Caco-2 (cell line): ENCODE measurements at places on chromosomes 13 and 19.

DNA sequence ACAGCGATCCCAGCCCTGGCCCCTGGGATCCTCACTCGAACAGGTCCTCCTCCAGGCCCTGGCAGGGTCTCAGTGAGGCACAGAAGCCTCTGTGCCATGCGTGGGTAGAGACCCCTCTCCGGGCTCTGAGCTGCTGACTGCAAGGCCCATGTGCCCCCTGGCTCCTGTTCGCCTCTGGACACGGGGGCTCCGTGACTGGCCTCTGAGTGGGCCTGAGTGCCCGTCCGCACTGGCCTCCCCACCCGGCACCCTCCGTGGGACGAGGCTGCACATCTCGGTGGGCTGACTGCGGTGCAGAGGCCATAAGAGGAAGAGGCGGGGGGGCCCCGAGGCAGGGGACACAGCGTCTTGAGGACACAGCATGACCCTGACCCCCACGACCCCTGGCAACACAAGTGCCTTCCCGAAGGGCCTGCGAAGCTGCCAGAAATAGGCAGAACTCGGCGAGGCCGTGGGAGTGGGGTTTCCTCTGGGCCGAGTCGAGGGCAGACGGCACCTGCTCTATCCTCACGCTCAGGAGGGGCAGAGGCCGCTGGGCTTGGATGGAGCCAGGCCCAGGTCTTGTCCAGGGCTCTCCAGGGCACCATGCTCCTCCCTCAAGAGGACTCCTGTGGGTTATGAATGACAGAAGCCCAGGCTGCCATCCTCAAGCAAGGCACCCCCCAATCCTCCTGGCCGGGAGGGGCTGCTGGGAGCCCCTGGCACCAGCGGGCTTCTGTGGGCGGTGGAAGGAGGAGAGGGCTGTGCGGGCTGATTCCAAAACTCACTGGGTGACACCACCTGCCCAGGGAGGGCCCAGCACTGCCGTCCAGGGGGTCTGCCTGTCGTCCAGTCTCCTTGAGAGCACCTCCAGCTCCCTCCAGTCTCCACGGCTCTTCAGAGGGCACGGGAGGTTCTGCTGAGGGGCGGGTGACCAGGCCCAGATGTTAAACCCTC, 52.6 kb downstream of the RASA3 start:
- H3K4me3 ChIP-seq = no peak overlapping the region
- H3K4me1 ChIP-seq = no peaks in the 10 kb centered on the region
- peak; percentile 32 for DNase-seq
- H3K27me3 ChIP-seq = no peaks in the 10 kb centered on the region
- no peak overlapping the region for H3K27ac ChIP-seq

DNA sequence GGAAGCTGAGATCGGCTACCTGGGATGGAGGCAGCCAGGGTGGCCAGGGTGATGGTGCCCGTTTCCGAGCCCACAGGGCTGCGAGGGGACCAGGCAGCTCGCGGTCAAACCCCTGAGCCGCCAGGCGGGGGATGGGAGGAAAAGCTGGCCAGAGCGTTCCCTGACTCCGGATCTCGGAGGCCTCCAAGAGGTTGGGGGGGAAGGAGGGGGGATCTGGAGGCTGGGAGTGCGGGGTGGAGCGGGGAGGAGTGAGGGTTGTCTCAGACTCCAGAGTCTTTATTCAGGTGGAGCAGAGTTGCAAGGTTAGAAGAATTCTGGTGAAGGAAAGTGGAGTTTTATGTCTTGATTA, 1.1 kb downstream of the CACNG7 start:
- no peak overlapping the region for H3K4me3 ChIP-seq
- no peaks in the 10 kb centered on the region for H3K4me1 ChIP-seq
- no peak for DNase-seq
- no peaks in the 10 kb centered on the region for H3K36me3 ChIP-seq
- no peak overlapping the region for H3K27ac ChIP-seq

DNA sequence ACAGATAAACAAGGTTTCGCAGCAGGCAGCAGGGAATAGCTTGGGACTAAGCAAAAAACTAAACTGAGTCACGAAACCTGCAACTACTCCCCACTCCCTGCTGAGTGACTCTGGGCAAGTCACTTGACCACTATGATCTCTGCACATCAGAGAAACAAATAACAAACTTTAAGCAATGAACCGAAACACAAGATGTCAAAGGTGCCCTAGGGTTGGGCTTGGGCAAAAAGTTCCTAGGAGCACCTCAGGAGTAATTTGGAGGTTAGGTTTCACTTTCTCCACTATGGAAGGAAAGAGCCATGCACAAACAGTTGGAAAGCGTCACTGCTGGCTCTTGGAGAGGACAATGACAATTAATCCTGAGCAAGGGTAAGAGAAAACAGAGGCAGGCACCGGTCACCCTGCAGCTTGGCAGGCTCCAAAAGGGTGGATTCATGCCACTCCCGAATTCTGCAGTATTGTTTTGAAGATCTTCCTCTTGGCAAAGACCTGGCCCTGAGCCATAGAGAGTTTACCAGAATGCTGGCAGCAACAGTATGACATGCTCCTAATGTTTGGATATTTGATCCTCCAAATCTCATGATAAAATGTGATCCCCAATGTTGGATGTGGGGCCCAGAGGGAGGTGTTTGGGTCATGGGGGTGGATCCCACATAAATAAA, 60.3 kb downstream of the CRYL1 start:
- no peak for DNase-seq
- H3K27ac ChIP-seq = no peak overlapping the region
- H3K4me1 ChIP-seq = no peaks in the 10 kb centered on the region
- H3K27me3 ChIP-seq = no peaks in the 10 kb centered on the region
- no peaks in the 10 kb centered on the region for H3K36me3 ChIP-seq

- DNase-seq = peak; percentile 57
- no peak overlapping the region for H3K27ac ChIP-seq
- no peak overlapping the region for H3K4me3 ChIP-seq
- no peaks in the 10 kb centered on the region for H3K27me3 ChIP-seq
- H3K4me1 ChIP-seq = no peaks in the 10 kb centered on the region
Measured at GRCh38 chr19:16886305-16886880, 2.4 kb upstream of the F2RL3 start.

GRCh38 chr13:80870186-80870585, 529.3 kb upstream of the SPRY2 start:
- H3K4me1 ChIP-seq = no peaks in the 10 kb centered on the region
- DNase-seq = no peak
- H3K4me3 ChIP-seq = no peak overlapping the region
- H3K27ac ChIP-seq = no peak overlapping the region

- DNase-seq = no peak
- H3K4me3 ChIP-seq = no peak overlapping the region
- H3K4me1 ChIP-seq = no peaks in the 10 kb centered on the region
- H3K36me3 ChIP-seq = no peaks in the 10 kb centered on the region
- H3K27ac ChIP-seq = no peak overlapping the region
Measured at GRCh38 chr13:40102854-40103253, 447.4 kb downstream of the COG6 start.

GRCh38 chr19:7187605-7188339, 106.4 kb downstream of the INSR start:
- no peak for DNase-seq
- H3K4me3 ChIP-seq = no peak overlapping the region
- no peak overlapping the region for H3K27ac ChIP-seq
- no peaks in the 10 kb centered on the region for H3K27me3 ChIP-seq
- H3K36me3 ChIP-seq = no peaks in the 10 kb centered on the region

DNA sequence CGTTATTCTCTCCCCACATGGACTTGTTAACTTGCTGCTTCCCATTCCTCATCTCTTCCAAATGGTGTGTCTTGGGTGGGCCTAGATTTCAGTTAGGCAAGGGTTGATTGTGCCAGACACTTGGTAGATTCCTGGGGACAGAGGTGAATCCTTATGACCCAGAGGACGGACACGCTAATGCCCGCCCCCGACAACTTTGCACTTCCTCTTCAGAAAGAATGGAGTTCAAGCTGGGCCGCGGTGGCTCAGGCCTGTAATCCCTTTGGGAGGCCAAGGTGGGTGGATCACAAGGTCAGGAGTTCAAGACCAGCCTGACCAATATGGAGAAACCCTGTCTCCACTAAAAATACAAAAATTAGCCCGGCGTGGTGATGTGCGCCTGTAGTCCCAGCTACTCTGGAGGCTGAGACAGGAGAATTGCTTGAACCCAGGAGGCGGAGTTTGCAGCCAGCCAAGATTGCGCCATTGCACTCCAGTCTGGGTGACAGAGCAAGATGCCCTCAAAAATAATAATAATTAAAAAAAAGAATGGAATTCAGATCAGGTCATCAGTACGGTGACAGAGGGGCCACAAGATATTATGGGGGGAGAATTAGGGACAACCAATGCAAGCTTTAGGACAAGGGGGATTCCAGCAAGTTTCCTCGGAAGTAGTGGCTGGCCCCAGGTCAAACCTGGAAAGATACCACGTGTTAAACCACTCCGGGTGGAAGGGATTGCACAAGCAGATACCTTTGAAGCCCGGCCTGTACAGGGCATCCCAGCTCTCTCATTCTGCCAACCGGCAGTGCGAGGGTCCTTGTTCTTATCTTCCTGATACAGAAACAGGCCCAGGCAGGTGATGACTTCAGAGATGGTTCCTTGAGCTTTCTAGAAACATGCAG, 2.7 kb downstream of the MYO9B start:
- no peaks in the 10 kb centered on the region for H3K36me3 ChIP-seq
- no peaks in the 10 kb centered on the region for H3K4me1 ChIP-seq
- no peak overlapping the region for H3K27ac ChIP-seq
- no peak overlapping the region for H3K4me3 ChIP-seq

DNA sequence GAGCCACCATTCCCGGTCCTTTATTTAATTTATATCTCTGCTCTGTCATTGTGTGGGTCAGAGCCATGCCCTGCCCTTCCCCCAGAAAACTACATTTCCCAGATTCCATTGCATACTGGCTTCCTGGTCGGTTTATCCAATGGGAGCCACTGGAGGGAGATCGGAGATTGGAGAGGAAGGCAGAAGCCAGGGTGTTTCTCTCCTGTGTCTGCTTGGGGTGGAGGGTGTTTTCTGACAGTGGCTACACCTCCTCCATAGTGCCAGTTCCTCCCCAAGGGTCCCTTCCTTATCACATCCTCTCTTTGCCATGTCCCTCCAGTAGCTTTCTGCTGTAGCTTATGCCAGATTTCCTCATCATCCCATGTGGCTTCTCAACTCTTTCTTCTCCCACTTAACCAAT, 19.0 kb downstream of the OLFM2 start:
- H3K36me3 ChIP-seq = no peaks in the 10 kb centered on the region
- peak; percentile 53 for DNase-seq
- H3K4me3 ChIP-seq = no peak overlapping the region

DNA sequence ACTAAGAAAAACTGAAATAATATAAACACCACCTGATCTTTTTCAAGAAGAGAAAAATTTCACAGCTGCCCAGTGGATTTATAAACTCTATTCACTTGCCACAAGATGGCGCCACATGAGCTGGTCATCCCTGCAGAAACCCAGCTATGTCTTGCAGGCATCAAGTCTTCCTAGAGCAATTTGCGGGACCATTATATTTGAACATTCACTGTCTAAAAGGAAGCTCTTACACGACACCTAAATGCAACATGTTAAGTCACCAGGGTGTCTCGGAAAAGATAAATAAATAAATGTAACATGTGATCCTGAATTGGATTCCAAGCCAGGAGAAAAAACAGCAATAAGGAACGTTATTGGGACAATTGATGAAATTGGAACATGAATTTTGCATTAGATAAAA, 20.3 kb upstream of the AKT2 start:
- no peaks in the 10 kb centered on the region for H3K27me3 ChIP-seq
- no peak overlapping the region for H3K27ac ChIP-seq
- H3K4me3 ChIP-seq = no peak overlapping the region
- H3K36me3 ChIP-seq = no peaks in the 10 kb centered on the region

- H3K4me3 ChIP-seq = no peak within 1 kb of the TSS
- no peaks in the 10 kb centered on the region for H3K4me1 ChIP-seq
- H3K27ac ChIP-seq = no peak within 1 kb of the TSS
- H3K27me3 ChIP-seq = no peaks in the 10 kb centered on the region
- no peak for DNase-seq
Measured at GRCh38 chr19:38425810-38426466, at the start of gene RASGRP4. RASGRP4 (minus strand) TSS chr19:38426219; CDS start chr19:38426091, 128 bp downstream.
